ENCODE measurements at places on chromosomes 2 and 18. TPM values are rescaled to one million over a fixed set of nuclear protein-coding genes. Genes with fewer than 3 reads are reported as not detected.

The PNO1 gene
- total RNA-seq = 10.5 TPM

The HAAO gene
- not detected for total RNA-seq

The FOXD4L1 gene
- total RNA-seq = 0.47 TPM

The STARD6 gene
- total RNA-seq = 0.20 TPM

The MOB1A gene
- total RNA-seq = 220 TPM

The IL36RN gene
- not detected for total RNA-seq

The GPD2 gene
- 26.1 TPM for total RNA-seq

The MBOAT2 gene
- total RNA-seq = 8.8 TPM

The HOXD4 gene
- total RNA-seq = not detected

The LHCGR gene
- not detected for total RNA-seq

The CCNYL1 gene
- total RNA-seq = 5.8 TPM

The CYP27A1 gene
- total RNA-seq = not detected

The GNLY gene
- 1,915 TPM for total RNA-seq

The ATOH8 gene
- total RNA-seq = 0.40 TPM

The RSAD2 gene
- total RNA-seq = 83.0 TPM

The UGT1A6 gene
- total RNA-seq = not detected

The AQP4 gene
- total RNA-seq = not detected

The UNC80 gene
- total RNA-seq = not detected

The KRTCAP3 gene
- 6.4 TPM for total RNA-seq

The CD226 gene
- 95.4 TPM for total RNA-seq

The RAMP1 gene
- 3.9 TPM for total RNA-seq

The SCYGR8 gene
- total RNA-seq = not detected

The PHLPP1 gene
- total RNA-seq = 18.3 TPM

The STPG4 gene
- total RNA-seq = 0.20 TPM

The ALS2 gene
- total RNA-seq = 14.1 TPM

The POTEC gene
- total RNA-seq = not detected

The GALNT1 gene
- total RNA-seq = 42.7 TPM

The MOCOS gene
- 0.64 TPM for total RNA-seq

The BBS5 gene
- total RNA-seq = 1.9 TPM

The TWSG1 gene
- total RNA-seq = 11.2 TPM

The CCL20 gene
- total RNA-seq = not detected

The NTSR2 gene
- not detected for total RNA-seq

The ANKAR gene
- 4.8 TPM for total RNA-seq

The DCDC2C gene
- not detected for total RNA-seq

The C2orf80 gene
- not detected for total RNA-seq

The FEV gene
- not detected for total RNA-seq

The NEB gene
- 0.12 TPM for total RNA-seq

The PRKRA gene
- total RNA-seq = 37.5 TPM

The MFSD6 gene
- total RNA-seq = 53.1 TPM

The TMEFF2 gene
- not detected for total RNA-seq

The GKN2 gene
- not detected for total RNA-seq

The SLC11A1 gene
- 0.35 TPM for total RNA-seq

The GIGYF2 gene
- total RNA-seq = 63.8 TPM

The NEURL3 gene
- 0.52 TPM for total RNA-seq

The IL36A gene
- total RNA-seq = not detected

The CFAP210 gene
- total RNA-seq = not detected

The DTNA gene
- not detected for total RNA-seq

The ITPRIPL1 gene
- total RNA-seq = 56.9 TPM

The STAT4 gene
- 101 TPM for total RNA-seq

The GPC1 gene
- 3.2 TPM for total RNA-seq

The SEMA4C gene
- total RNA-seq = 9.7 TPM

The SERPINB12 gene
- total RNA-seq = not detected

The PDE1A gene
- total RNA-seq = not detected

The AFF3 gene
- 0.09 TPM for total RNA-seq

The RAPH1 gene
- 0.16 TPM for total RNA-seq
